ENCODE measurements at places on chromosomes 3 and 15.

DNA sequence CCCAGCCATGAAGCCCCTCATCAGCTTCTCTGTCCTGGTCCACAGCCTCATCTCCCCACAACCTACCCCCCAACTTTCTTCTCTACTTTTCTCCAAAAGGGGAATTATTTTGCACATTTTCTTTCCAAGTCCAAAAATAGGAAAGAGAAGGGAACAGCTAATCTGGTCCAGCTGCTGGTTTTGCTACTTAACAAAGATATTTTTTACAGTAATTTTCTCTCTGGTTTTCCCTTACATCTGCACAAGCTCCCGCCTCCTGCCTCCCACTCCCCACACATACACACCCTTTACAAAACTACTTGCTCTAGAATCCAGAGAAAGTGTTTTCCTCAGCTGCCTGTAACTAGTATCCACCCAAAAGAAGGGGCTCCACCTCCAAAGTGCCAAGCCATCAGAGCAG, 177.2 kb downstream of the POLR2M start:
- DNase-seq, result no peak

GRCh38 chr15:96035091-96035490, 295.4 kb upstream of the NR2F2 start:
- no peak for DNase-seq

GRCh38 chr3:129692743-129693142, 86.3 kb upstream of the PLXND1 start:
- no peak for DNase-seq

- no peak for DNase-seq
Observed at GRCh38 chr15:31384568-31384967, 57.9 kb downstream of the KLF13 start.

DNA sequence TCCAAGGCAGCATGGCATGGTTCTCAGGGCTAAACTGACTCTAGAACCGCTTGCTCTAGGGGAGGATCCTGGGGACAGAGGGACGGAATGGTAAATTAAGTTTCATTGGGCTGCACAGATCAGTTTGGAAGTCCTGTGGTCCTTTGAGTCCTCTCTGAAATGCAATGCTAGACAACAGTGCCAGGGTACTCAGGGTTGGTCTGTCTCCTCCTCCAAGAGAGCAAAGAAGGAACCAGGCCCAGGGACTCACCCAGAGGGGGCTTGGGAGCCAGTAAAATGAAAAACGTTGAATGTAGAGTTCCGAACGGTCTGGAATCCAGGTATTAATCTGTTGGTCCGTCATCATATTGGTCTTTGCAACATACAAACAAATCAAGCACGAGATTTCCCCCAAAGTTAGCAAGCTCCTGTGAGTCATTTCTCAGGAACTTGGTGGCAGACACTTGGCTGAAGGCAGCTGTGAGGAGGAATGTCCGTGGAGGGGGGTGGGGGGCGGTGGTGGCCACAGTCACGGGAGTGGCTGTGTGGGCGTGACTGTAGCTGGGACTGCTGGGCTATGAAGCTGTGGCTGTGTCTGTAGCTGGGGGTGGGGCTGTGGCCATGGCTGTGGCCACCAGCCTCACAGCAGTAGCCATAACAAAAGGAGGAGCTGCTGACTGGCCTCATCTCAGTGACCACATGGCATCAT, 361.0 kb downstream of the SHQ1 start:
- no peak for DNase-seq

DNA sequence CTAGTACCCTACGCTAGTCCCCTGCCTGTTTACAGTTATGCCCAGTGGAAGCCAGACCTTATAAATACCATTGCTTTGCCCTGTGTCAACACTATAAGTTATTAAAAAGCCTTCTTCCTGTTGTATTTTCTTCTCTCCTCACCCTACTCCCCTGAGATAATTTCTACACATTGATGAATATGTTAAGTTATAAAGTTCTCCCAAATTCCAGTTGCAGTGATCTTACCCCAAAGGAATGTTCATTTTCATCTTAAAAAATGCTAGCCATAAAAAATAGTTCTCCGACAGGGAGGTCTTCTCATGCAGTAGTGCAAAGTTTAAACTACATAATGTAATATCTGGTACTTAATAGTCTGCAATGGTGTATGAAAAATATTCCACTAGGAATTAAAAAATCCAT, 58.6 kb downstream of the MAP2K5 start:
- no peak for DNase-seq

GRCh38 chr3:30614943-30615342, 8.5 kb downstream of the TGFBR2 start:
- no peak for DNase-seq

GRCh38 chr3:197209366-197210260, 88.8 kb downstream of the DLG1 start:
- DNase-seq, result no peak

- peak; percentile 18 for DNase-seq
Observed at GRCh38 chr3:172461530-172462138, 13.4 kb upstream of the GHSR start.

DNA sequence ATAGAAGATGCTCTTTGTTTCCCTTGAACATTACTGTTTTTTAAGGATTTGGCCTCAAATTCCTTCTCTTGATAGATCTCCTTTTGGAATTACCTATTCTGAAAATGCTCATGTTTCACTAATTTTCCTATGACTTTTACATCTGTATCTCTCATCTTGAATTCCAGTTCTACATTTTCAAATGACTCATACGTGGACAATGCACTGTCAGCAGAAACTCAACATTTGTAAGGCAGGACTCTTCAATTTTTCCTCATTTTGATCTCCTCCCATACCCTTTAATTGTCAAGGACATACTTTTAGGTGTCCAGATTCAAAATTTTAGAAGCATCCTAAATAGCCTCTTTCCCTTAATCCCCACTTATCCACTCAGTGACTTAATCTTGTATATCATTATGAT, 341.0 kb upstream of the RASGRP1 start:
- DNase-seq, result no peak

DNA sequence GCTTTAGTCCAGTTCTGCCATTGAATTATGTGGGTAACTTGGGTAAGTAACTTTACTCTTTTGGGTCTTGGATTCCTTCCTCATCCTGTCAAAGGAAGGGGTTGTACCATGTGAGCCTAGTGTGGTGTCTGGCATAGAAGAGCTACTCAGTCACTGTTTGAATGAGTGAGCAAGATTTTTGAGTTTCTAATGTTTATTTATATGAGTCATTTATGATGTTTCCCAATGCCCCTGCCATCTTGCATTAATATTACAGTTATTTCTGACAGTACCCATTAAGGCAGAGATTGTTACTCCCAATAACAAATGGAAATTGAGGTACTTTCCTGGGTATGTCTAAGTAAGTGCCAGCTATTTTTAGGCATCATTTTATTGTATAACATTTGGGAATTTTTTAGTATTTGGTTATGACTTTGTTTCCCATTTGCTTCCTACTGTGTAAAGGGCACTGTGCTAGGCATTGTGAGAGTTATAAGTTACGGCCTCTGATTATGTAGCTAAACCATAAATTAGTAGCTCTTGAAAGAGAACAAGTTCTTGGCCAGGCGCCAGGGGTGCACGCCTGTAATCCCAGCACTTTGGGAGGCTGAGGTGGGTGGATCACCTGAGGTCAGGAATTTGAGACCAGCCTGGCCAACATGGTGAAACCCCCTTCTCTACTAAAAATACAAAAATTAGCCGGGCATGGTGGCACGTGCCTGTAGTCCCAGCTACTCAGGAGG, 23.5 kb downstream of the NR1D2 start:
- DNase-seq, result no peak

GRCh38 chr3:179348325-179349013, 960 bp downstream of the MFN1 start:
- DNase-seq, result no peak

- peak; percentile 0 for DNase-seq
Observed at GRCh38 chr3:126704494-126705214, 614 bp downstream of the CHCHD6 start.

DNA sequence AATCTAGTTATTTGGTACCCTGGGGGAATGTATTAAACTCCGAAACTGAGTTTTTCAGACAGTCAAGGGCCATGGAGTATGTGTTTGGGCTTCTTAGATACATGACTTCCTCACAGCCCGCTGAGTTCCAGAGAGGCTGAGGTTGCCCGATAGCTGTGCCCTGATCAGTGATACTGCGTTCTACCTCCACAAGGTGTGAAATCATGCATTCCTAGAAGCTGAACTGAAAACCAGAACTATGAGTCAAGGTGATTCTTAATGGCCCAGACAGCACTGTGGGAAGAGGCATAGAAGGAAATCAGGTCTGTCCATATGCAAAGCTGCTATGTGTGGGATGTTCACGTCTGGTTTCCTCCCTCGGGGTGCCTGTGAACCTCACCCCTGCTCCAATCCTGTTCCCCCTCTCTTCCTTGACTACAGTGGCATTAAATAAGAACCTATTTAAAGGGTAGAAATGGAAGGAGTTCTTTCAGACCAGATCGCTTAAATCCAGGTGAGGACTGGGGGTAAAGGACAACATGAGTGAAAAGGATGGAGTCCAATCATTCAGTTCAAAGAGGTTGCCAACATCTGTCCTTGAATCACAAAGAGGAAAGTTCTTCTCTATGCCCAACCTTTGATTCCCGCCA, 74.3 kb downstream of the MYO1E start:
- DNase-seq, result peak; percentile 2

DNA sequence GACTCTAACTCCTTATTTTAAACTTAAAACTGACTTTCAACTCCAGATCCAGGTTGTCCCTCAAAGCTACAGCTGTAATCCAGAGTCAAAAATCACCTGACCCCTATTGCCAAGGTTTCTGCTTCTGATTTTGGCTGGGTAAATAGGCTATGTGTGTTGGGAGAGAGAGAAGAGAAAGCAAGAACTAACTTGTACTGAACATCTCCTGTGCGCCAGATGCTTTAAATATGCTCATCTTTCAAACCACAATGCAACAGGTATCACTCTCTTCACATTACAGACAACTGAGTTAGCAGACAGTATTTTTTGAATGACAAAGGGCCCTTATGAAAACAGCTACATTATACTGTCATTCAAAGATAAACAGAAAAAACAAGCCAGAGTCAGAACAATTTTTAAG, 7.0 kb downstream of the WWTR1 start:
- no peak for DNase-seq

GRCh38 chr15:60648928-60649679, 170.2 kb upstream of the ICE2 start:
- peak; percentile 7 for DNase-seq

DNA sequence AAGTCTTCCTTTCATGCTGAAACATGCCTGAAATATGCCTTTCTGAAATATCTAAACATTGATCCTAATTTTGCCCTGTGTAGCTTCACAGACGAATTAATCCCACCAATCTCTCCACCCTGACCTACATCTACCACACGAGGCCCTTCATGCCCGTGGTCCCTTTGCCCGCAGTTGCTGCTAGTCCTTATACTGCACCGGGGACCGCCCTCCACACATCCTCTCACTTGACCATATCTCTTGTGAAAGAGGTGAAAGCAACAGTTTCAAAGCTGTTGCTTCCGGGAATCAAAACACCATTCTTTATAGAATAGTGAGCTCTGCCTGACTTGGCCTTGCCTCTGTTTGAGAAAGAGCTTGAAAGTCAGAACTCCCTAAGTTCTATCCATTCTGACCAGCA, 499.5 kb downstream of the NTRK3 start:
- DNase-seq, result no peak

- DNase-seq, result no peak
Observed at GRCh38 chr3:72316501-72317279, 531.6 kb downstream of the SHQ1 start.

GRCh38 chr15:47582233-47582632, 135.1 kb upstream of the SEMA6D start:
- no peak for DNase-seq

GRCh38 chr15:42494998-42495360, 455 bp upstream of the SNAP23 start:
- DNase-seq, result no peak

- no peak for DNase-seq
Observed at GRCh38 chr3:12898290-12898964, 57.1 kb upstream of the RPL32 start.

- DNase-seq, result no peak
Observed at GRCh38 chr3:20648921-20649381, 462.9 kb upstream of the SGO1 start.

DNA sequence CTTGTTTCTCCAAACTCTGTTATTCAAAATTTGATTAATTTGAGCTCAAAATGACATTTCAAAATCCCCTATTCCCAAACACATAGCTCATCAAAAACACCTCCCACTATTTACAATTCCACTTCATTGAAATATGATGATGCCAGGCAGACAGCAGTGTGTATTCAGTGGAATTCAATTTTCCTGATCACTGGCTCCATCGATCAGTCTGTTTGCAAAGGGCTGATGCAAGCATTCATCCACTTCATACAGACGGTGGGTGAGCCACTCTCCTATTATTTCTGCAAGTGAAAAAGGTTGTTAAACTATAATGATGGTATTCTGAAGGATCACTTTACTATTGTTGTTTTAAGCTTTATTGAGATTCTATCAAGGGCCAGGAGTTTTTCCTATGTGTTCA, 90.7 kb downstream of the RTP4 start:
- no peak for DNase-seq

- no peak for DNase-seq
Observed at GRCh38 chr3:4222574-4223175, 80.5 kb upstream of the SETMAR start.

DNA sequence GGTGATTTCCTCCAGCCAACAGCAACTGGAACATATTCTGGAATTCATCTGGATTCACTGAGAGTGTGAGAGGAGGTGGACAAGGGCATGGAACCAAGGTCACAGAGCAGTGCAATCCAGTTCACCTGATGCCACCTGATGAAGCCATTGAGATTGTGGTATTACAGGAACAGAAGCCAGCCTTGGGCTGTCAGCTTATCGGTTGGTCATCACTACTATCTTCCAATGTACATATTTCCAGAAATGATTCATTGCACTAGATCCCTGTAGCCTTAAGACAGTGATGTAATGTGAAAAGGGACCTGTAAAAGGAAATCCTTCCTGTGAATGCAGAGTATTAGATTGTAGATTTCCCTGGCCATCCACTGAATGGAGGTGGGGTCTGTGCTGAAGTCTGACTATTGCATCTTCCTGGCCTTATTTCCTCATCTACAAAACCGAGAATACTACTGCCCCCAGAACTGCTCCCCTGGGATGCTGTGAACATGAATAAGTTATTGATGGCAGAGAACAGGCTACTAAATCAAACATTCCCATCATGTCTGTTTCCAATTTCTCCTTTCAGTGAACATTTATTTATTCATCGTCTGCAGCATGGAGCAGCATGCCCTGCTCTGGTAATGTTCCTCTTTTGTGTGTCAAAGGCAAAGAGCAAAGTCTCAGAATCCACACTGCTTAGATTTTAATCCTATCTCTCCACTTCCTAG, 47.4 kb upstream of the TPM1 start:
- no peak for DNase-seq

DNA sequence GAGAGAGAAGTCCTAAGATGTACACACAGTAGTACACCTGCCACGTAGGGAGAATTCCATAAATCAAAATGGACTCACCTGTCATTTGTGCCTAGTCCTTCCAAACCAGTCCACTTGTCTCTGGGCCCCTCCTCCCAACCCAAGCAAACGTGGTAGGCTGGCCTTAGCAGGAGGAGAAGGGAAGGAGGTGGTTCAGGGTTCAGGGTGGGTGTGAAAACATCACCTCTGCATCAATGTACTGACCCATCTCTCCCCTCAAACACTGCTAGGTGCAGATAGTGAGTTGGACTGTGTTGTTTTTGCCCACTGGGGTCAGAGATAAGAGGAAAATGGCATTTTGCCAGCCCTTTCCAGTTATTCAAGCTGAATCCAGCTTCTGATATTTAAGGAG, 99.3 kb downstream of the MME start:
- no peak for DNase-seq

All from central memory CD4-positive, alpha-beta T cell (primary cell).